Activated CD4-positive, alpha-beta T cell treated with anti-CD3 and anti-CD28 coated beads for 1 hour (primary cell): ENCODE measurements at places on chromosomes 1 and 21.

GRCh38 chr1:161233102-161233501 lies 4.9 kb downstream of the NR1I3 start:
- no peak for DNase-seq

- no peak for DNase-seq
Observed at GRCh38 chr1:79190074-79190473, 183.5 kb upstream of the ADGRL4 start.

DNA sequence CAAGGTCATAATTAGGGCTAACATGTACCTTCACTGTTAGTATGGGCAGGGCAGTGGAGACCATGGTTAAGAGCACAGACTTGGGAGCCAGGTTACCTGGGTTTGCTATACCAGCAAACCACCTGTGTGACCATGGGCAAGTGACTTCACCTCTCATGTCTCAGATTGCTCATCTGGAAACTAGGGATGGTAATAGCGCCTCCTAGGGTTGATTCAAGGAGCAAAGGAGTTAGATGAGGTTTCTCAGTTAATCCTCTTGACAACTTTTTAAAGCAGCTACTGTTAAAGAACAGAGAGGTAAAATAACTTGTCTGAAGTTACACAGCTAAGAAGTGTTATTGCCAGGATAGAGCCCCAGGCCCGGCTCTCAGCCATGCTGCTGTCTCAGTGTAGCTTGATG lies 790 bp upstream of the MATN1 start:
- DNase-seq, result no peak

DNA sequence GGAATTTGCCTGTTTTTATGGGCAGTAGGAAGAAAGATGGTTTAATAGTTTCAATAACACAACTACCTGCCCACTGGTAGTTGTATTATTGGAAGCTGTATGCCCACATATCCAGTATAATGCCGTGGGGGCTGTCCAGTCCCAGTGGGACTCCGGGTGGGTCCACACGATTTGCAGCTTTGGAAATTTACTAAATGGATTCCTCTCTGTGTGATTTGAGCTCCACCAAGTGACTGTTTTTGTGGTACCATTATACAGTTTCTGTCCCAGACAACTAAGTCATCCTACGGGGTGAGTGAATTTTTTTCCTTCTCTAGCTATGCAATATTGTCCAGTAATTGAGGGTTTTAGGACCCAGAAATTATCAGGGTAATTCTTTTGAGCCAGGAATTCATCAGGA lies 86.8 kb downstream of the PLA2G4A start:
- no peak for DNase-seq

- DNase-seq, result no peak
Observed at GRCh38 chr1:58456470-58456869, 90.1 kb downstream of the OMA1 start.

DNA sequence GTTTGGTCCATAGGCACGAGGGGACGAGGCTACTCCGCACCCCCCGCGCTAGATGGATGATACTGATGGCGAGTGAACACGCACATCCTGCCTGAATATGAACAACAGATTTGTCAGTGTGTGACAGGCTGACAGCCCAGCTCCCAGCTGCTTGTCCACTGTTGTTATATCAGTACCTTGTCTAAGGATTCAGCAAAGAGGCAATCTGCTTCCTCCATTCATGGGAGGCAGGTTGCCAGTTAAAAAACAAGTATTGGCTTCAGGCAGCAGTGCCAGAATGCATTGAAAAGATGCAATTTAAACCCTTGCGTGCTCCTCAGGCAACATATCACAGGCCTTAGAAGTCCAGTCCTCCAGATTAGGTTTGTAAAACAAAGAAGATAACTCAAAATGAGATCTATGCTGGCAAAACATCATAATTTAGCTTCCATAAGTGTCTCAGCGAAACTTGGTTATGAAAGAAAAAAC lies 223.3 kb downstream of the GPATCH2 start:
- DNase-seq, result no peak
